ENCODE measurements at places on chromosomes 6 and 20.

DNA sequence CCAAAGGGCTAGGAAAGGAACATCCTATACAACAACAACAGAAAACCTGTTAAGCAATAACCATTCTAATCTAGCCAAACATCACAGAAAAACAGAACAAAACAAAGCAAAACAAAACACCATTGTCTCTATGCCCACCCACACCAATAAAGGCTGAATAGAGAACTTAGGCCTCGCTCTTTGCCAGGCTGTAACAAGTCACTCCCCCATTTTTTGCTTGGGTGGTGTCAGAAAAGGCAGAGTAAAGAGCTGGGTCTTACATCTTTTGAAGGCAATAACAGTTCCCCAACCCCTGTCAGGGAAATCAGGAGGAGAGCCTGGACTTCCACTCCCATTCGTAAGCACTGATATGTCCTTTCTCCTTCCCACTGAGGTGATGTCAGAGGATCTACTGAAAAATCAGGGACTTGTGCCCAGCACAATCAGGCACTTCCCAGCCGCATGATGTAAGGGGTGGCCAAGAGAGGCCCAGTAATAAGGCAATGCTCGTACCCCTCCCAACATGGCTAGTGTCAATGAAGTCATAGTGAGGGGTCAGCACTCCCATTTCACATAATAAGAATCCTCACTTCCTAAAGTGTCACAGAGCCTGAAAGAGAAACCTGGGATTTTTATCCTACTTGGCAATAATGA is 31.0 kb downstream of the THEMIS start:
- DNase-seq: no peak

DNA sequence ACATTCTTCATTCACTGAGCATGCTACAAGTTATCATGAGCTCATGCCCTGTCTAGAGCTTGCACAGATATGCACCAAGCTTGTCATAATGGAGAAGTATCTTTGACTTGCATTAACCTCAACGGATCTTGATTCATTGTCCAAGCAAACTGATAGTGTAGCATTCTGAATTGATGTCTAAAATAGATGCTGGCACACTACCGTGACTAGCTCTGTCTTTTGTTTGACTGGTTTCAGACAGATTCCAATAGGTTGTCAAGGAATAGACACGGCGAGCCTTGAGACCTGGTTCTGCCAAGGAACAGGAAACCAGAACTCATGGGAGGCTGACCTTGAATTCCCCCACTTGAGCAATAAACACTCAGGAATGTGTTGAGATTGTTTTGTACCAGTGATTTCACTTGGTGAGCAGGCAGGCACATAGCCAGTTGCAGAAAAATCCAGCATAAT is 1153.1 kb upstream of the GJE1 start:
- DNase-seq: no peak

DNA sequence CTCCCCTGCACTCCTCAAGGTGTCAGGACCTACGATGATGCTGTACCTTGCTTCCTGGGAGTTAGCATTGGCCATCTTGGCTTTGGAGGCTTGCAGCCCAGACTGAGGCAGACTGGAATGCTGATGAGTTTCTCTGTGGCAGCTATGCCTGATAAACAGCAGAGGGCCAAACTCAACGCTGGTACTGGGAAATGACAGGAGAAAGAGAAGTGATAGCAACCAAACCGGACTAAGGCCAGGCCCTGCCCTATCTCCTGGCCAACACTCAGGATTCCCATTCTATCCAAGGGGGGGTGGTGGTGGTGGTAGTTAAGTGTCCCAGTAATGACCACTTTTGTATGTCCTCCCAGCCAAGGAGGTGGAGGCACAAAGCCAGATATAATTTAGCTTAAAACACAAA is 90.0 kb upstream of the DTNBP1 start:
- no peak for DNase-seq

DNA sequence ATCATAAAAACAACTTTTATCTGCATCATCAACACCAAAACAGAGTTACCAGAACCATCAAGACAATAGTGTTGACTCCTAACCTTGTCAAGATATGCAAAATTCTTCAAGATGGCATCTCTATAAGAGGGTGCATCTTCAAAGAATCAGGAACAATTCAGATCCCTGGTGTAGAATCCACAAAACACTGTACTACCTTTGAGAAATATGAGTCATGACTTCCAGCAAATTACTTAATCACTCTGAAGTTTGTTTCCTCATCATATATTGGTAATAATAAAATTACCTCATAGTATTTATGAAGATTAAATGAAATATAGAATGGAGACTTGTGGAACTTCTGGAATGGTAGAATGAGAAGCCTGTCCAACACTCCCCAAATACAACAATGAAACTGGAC is 221.3 kb upstream of the SUPT3H start:
- no peak for DNase-seq

DNA sequence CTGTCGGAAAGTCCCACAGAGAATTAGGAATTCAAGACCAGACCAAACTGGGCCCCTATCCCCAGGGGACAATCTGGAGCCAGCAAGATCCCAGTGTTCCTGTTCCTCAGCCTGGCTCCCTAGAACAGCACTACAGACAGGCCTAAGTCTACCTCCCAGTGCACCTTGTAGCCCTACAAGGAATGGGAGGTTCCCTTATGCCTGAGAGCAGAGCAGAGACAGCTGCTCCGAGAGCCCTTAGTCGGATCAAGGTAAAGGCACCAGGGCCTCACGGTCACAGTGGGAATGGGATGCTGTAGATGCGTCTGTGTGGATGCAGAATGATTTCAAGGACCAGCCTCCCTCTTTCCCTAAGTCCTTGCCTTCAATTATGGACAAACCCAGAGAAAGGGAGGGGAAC is 204.5 kb upstream of the STXBP5 start:
- DNase-seq: no peak

DNA sequence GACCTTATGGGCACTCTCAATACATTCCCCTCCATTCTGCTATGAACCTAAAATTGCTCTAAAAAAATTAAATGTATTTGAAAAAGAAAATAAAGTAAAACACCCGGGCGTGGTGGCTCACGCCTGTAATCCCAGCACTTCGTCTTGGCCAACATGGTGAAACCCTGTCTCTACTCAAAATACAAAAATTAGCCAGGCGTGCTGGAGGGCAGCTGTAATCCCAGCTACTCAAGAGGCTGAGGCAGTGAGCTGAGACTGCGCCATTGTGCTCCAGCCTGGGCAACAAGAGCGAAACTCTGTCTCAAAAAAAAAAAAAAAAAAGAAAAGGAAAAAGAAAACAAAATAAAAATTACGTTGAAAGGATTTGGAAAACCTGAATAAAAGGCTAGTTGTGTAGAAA is 60.5 kb downstream of the CD164 start:
- no peak for DNase-seq

- DNase-seq: no peak
These were observed 2.5 kb downstream of the NCOA7 start for GRCh38 chr6:125793280-125793679.

DNA sequence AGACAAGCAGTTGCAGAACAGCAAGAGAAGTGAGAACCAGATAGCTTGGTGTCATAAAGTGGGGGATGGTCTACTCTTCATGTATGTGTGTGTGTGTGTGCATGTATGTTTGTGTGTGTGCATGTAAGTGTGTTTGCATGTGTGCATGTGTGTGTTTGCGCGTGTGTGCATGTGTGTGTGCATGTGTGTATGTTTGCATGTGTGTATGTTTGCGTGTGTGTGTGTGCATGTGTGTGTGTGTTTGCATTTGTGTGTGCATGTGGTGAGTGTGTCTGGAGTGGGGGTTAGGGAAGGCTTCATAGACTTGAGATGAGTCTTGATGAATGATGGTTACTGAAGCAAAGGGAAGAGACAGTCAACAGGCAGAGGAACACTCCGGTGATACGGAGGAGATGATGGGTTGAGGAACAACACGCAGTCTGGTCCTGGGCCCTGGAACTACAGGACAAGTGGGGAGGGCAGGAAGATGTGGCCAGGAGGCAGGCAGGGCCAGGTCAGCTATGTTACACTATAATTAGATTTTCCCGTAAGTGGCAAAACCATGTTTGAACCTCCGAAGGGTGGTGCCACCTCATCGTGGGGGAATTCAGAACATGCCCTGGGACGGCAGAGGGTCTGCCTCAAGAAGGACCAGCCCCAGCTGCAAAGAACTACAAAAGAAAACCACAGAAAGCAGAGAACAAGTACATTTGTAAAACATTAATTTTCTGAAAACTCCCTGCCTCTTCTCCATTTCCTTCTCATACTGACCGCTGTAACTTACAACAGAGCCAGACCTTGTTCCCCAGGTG is 38.7 kb upstream of the PDE10A start:
- DNase-seq: no peak

- no peak for DNase-seq
These were observed 20.8 kb upstream of the GMDS start for GRCh38 chr6:2266031-2266795.

DNA sequence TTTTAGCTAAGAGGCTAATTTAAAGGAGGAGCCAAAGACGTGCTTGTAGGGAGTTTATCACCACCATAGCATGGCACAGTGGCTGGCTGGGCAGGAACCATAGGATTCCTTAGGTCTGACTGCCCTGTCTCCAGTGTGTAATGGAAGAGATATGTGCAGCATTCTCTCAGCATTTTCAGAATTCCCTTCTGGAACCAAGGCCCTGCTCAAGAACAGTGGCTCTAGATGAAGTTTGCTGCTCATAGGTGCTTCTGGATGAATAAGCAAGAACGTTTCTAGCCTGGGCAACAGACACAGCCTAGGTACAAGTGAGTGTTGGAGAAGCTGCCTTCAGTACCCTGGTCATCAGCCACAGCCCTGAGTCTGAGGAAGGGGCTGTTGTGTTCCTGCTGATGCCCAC is 69.1 kb downstream of the LCA5 start:
- no peak for DNase-seq

- no peak for DNase-seq
These were observed 44.1 kb downstream of the SESN1 start for GRCh38 chr6:109050447-109051102.

GRCh38 chr6:164322533-164322932 is 908.0 kb downstream of the QKI start:
- DNase-seq: no peak

DNA sequence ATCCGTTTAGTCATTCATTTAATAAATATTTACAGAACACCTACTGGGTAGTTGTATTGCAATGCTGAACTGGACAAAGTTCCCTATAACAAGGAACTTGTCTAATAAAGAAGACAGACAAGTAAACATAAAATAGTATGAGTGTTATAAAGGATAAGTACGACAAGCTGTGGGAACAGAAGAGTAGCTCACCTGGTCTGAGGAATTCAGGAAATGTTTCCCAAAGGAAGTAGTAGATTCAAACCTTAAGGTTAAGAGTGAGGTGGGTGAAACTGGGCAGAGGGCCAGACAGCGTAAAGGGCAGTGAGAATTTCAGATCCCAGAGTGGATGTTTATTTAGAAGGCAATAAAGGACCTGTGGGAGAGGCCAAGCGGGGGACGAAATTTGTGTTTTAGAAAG is 72.3 kb upstream of the CD2AP start:
- DNase-seq: no peak

DNA sequence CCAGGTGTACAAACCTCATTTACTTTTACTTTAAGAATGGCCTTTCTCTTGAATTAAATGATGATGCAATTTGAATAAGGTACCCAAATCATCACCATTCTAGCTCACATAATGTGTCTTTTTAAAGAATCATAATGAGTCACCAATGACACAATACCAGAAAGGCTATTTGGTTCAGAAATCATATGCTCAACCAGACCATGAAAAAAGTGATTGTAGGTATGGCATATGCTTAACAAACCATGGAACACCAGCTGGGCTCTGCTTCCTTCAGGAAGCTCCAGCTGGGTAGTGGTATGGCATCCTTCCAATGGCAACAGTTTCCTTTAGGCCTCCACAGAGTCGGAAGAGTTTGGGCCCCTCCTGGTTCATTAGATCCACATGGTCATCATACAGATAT is 128.2 kb downstream of the FRK start:
- DNase-seq: no peak

- DNase-seq: no peak
These were observed 36.9 kb upstream of the PLCB4 start for GRCh38 chr20:9031991-9032390.

GRCh38 chr6:150673720-150674346 is 74.1 kb downstream of the PLEKHG1 start:
- no peak for DNase-seq

DNA sequence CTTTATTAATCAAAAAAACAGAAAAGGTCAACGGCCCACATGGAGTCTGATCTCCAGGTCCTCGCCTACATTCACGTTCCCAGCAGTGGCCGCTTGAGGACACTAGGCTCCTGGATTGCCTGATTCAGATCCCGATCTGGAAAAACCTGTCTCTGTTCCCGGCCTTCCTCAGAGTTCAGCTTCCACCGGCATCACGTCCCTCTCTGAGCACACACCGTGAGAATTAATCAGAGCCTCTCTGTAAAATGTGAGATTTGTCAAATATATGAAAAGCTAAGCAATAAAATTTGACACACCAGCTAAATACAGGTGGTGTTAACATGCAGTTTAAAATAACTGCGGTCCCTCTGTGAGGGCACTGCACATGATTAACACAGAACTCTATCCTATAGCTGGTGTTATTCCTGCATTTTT is 122.8 kb upstream of the COL21A1 start:
- DNase-seq: no peak

DNA sequence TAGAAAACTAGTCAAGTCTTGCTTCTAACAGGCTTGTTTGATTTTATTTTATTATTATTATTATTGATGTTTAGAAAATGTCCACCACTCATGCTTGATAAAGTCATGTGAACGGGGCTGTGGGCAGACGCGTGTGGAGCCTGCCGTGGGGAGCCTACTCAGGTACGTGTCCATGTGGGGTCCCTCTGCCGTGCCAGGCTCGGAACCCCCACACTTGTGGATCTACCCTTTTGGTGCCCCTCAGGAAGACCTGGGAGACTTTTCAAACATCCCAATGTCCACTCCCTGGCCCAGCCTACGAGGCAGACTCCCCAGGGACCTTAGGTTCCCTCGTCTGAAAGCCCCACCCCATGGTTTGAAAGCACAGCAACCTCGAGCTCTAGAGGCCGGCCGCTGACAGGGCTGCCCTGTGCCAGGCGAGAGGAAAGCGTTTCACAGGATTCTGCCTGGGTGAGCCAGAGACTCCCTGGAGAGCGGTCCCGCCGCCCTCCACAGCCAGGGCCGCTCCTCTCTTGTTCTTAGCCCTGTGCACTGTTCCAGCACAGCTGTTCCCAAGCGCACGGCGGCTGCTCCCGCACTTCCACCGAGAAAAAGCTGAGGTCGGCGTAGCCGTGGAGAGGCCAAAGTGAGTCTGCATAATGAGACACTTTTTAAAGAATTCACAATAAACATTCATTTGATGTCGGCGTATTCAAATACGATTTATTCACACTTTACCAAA is 249.7 kb downstream of the TTLL2 start:
- no peak for DNase-seq

DNA sequence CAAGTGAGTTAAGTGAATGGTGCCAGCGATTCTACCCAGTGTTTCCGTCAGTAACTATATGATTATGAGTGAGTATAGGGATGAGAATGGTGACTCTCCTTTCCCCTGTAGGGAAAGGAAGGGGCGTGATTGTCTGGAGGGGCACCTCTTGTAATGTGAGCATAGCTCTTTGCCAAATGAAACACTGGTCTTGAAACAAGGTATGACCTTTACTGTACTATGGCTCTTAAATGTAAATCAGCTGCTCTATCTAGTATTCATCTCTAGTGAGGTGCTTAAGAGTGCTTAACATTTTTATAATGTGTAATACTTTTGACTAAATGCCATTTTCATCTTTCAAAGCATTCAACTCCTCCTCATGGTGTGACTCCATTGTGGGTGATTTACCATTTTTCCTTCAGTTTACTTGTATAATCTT is 11.0 kb downstream of the PANK2 start:
- no peak for DNase-seq
